HCT116 (cell line): ENCODE measurements at places on chromosomes 2 and 18. TPM values are rescaled to one million over a fixed set of nuclear protein-coding genes. Genes with fewer than 3 reads are reported as not detected.

DNA sequence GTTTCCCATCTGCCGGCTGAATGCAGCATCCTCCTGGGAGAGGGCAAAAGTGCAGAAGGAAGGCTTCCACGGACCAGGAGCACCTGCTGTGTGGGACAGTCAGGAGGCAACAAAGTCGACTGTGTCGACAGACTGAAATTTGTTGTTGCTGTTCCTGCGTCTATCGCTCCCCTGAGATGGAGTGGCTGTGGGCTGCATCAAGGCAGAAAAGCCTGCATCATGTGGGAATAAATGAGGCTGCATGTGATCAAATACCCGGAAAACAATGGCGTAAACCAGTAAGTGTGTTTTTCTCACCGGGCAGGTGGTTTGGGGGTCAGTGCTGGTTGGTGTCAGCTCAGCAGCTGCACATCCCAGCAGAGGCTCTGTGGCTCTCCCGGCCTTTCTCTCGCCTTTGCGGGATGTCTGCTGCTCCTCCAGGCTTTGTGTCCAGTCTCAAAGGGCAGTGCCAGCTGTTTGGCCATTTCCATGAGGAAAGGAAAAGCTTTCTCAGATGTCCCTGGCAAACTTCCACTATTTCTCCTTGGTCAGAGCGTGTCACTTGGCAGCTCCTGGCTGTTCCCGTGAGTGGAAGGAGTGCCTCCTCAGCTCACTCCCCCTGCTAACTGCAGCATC lies 262.4 kb downstream of the NDUFA10 start:
- no peak for DNase-seq

GIGYF2 gene
- 60.6 TPM for total RNA-seq

IL36RN gene
- total RNA-seq = not detected

TAF4B gene
- 17.8 TPM for total RNA-seq
